ENCODE measurements at places on chromosomes 6 and 20.

DNA sequence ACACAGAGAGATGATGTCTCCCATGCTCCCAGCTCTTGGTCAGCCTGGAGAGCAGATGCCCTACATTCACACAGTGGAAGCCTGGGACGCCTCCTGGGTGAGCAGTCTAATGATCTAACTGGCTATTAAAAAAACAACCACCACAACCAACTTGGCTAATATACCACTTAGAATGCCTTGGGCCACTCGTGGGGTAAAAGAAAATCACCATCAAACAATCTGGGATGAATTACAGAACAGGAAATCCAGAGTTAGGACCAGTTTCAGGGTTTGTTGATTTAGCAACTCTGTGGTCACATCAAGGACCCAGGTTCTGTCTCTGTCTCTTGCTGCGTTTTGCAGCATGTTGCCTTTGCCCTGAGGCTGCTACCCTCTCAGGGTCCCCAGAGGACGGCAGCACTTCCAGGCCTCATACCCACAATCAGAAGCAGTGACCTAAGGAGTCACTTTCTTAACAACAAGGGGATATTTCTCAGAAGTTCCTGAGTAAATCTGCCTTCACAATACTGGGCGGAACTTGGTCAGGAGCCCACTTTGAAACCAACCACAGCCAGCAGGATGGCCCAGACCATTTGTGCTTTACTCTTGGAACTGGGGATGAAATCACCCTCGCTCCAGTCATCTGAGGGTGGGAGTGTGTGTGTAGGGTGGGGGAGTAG, 118.7 kb downstream of the CLIC5 start:
- DNase-seq, result peak; percentile 84

DNA sequence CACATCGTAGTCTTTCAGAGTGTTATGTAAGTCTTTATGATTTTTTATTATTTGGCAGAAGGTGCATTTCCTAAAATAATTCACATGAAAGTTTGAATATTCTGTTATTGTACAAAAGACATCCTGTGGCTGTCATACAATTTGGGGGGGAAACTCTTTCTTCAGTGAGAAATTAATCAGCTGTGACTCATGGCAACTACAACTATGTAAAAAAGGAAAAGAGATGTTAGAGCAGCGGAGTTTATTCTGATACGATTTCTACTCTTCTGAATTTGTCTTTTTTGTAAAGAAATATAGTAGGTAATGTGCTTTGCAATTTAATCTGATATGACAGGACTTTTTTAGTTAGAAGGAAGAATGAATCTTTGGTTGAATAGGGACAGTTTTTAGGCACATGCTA, 14.2 kb downstream of the COL19A1 start:
- DNase-seq, result no peak

GRCh38 chr6:118750143-118750542, 98.8 kb upstream of the CEP85L start:
- peak; percentile 22 for DNase-seq

- DNase-seq, result peak; percentile 100
Measured at GRCh38 chr6:16338577-16339264, 100.3 kb downstream of the GMPR start.

DNA sequence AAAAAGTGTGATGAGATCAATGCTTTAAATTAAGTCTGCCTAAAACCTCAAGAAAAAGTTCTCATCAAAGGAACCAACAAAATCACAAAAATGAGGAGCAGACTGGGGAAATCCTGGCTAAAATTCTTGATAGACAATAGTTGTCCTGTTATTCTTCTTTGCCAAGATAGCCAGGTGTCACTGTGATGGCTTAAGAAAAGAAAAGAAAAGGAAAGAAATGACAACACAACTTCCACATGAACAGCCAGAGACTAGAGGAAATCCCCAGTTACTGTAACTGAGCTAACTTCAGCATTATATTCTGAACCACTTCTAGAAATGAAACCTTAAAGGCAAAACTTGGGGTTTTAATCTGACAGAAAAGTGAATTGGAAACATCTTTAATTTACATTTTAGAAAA, 129.6 kb downstream of the CD24 start:
- no peak for DNase-seq

DNA sequence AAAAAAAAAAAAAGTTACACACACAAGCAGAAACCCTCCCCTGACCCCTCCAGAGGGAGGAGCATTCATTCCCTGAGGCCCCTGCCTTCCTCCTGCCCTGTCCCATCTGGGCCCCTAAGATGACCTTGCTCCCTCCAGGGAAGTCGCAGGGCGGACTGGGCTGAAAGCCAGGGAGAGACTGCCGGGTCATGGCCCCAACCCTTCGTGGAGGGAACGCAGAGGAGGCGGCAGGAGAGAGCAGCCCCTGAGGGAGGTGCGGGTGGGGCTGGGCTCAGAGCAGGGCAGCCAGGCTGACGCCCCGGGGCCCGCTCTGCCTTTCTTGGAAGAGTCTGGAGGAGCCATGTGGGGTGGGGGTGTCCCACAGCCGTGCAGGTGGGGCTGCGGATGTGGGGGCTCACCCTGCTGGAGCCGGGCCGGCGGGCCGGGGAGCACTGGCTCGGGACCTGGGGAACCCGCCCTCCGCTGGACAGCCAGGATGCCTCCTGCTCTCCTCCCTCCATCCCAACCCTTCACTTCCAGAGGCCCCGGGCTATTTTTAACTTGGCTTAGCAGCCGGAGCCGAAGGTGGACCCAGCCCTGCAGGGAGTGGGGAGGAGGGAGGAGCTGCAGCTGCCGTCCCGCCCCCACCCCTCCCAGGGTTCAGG, 15.0 kb upstream of the ABHD16B start:
- DNase-seq, result peak; percentile 61

- no peak for DNase-seq
Measured at GRCh38 chr6:14922706-14923460, 323.0 kb upstream of the JARID2 start.

DNA sequence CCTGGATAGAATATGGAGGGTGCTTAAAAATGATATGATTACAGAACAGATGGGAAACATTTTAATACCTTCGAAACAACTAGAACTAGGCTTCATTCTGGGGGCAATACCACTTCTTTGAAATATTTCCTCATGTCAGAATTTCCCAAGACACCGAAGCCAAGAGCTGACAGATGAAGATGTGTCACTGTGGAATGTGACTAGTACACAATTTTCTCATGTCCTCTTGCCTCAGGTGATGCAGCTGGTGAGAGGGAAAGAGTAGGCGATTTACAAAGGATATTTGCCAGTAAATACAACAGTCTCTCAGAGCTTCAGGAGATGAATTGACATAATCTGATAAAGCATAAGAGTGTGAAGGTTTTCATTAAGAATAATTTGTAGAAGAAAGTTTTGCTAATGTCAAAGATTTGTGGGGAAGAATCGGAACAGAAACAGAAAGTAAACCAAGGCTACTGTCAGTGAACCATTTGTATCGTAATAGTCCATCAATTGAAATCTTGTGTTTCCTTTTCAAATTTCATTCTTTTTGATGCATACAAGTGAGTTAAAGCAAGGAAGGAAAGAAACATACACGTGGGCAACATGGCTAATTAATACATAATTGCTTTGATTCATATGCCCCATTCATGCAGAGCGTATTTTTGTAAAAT, 164.7 kb upstream of the CCN2 start:
- DNase-seq, result peak; percentile 44

DNA sequence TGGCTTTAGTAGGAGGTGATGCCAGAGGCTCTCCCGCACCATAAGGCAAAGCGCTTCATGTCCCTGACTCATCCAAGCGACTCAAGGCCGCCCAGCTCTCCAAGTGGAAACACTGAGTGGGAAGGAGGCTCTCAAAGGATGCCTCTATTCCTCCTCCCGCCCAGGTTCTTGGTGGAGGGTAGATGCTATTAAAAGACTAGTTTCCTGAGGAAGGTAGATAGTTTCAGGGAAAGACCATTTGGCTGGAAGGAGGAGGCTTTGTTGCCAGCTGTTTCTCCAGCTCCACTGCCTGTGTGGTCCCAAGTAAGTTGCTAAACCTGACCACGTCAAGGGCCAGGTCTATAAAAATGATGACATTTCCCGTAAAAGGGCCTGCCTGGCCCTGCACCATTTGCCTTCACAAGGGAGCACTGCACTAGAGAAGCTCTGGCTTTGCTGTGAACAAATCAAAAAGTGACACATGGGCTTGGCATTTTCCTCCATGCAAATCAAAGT, 48.2 kb downstream of the GMDS start:
- DNase-seq, result peak; percentile 68

DNA sequence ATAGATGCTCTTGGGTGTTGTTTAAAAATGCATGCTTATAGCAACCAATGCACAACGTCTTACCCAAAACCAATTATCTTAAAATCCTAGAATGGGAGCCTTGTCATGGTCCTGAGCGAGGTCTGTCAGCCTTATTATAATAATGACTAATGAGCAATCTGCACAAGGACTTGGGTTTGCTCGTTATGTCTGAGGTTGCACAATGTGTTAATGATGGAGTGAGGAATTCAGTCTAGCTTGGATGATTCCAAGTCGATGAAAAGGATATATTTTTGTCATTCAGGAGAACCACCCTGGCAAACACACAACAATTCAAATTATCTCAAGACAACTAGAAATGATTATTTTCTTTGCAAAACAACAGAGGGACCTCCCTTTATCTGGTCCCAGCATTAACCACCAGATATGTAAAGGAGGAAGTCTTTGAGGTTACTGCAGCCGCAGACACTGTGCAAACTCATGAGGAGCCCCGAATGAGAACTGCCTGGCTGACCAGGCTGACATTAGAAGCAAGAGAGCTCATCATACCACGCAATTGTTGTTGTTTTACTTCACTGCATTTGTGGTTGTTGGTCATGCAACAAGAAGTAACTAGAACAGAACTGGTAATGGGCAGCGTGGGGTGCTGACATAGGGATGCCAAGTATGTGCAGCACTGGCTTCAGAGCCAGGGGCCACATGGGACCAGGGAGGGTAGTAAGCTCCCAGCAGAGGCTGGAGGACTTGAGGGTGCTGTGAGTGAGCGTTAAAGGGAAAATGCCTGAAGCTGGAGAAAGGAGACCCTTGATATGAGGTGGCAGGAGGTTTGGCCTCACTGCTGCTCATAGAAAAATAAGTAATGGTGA, 488.3 kb downstream of the CDH26 start:
- DNase-seq, result no peak

DNA sequence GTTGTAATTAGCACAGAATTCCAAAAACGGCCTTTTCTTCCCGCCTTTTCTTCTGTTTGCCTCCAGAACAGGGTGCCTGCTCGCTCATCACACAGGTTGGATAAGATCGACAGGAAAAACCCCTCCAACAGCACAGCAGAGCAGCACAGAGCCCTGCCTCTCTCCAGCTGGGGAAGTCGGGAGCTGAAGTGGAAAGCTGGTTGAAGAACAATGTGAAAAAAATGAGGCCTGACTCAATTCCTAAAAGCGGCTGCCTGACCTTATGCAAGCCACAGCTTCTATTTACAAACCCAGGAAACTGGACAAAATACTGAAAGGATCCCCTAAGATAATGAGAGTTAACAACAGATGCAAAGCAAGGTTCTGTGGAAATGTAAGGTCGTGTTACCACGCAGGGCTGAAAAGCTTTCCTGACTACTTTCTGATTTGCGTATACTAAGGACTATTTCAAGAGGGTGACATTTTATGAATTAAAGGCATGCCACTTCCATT, 116.9 kb downstream of the TTLL2 start:
- no peak for DNase-seq

DNA sequence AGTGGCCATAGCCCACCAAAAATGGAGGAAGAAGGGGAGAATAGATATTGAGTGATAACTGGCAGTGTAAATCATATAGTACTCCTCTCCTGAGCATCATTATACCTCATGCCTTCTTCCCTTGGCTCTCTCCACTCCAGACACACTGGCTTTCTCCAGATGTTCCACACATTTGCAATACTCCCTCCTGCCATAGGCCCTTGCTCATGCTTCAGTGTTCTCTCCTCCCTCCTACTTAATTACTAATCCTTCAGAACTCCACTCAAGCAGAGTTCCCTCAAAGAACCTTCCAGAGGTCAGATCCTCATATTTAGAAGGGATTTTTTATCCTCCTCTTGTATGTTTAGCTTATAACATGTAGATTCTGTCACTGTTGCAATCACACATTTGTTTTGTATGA, 279.5 kb upstream of the SUPT3H start:
- peak; percentile 66 for DNase-seq

DNA sequence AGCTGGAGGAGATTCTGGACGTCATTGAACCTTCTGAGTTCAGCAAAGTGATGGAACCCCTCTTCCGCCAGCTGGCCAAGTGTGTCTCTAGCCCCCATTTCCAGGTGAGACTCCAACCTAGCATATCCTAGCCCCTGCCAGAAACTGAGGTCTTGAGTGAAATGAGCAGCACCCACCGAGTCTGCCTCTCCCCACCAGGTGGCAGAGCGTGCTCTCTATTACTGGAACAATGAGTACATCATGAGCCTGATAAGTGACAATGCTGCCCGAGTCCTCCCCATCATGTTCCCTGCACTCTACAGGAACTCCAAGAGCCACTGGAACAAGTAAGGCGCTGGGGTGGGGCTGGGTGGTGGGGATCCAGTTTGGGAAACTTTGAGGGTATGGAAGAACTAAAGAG, 4.6 kb downstream of the MEA1 start:
- DNase-seq, result peak; percentile 51

DNA sequence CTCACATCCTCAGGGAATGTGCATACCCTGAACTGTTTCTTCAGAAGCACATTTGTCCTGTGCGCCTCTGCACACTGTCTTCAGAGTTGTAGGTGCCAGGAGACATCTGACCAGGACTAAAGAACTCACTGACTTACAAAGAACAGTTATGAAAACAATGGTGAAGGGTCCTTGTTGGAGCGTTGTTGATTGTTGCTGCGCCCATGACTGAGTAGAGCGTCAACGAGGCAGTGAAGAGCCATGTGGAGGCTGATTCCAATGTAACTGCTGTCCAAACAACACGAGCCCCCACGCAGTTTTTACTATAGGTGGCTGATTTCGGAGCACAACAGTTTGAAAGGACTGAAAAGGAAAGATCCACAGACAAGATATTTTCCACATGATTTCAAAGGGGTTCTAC, 380.3 kb downstream of the CDH26 start:
- no peak for DNase-seq

DNA sequence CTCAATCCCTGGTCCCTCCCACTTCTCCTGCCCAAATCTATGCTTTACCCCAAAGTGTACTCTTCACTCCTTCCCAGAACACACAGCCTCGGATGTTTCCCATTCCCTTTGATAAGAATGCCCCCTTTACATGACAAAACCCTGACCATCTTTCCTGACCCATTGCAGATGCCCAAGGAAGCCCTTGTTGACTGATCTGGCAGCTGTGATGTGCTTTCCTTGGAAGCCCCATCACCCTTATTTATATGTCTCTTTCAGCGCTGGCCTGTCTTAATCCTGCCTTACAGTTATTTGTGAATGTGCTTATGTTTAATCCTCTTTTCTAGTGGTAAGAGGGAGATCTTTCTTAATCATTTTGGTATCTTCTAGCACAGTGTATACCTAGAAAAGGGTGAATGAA, 523.1 kb downstream of the CD83 start:
- DNase-seq, result no peak

- DNase-seq, result peak; percentile 21
Measured at GRCh38 chr6:158445426-158446085, 114.3 kb upstream of the TMEM181 start.

DNA sequence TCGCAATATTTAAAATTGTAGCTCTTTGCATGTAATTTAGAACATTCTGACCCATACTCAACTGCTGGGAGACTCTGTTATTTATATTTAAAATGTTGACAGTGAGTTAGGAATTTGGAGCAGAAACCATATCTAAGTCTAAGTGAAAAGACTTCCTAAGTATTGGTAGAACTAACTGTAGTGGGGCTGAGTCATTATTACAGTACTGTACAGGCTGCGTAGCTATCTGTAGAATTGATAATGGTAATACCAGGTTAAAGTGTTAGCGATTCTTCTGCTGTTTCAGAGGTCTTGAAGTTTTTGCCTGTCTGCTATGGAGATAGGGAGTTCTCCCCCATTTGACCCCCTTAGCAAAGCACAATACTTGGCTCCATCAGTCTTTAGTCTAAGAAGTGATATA, 3.6 kb downstream of the TOP1 start:
- DNase-seq, result peak; percentile 32
